ENCODE measurements at places on chromosomes 1 and 21. TPM values are rescaled to one million over a fixed set of nuclear protein-coding genes. Genes with fewer than 3 reads are reported as not detected.

Gene RAB25
- 1.5 TPM for total RNA-seq

GRCh38 chr1:198942466-198942865 is 303.6 kb downstream of the PTPRC start:
- H3K36me3 ChIP-seq: no peaks in the 10 kb centered on the region
- H3K4me1 ChIP-seq: peaks cover 3% of the 10 kb centered on the region
- no peak overlapping the region for H3K27ac ChIP-seq
- no peak overlapping the region for H3K4me3 ChIP-seq

GRCh38 chr1:220529521-220530020 is 1.6 kb downstream of the MARK1 start:
- no peak overlapping the region for H3K4me3 ChIP-seq
- peaks cover 30% of the 10 kb centered on the region for H3K27me3 ChIP-seq
- H3K27ac ChIP-seq: no peak overlapping the region
- DNase-seq: no peak

GRCh38 chr1:6969106-6969505 is 183.9 kb downstream of the CAMTA1 start:
- no peak overlapping the region for H3K4me3 ChIP-seq
- DNase-seq: no peak
- no peaks in the 10 kb centered on the region for H3K36me3 ChIP-seq
- peaks cover 2% of the 10 kb centered on the region for H3K27me3 ChIP-seq

DNA sequence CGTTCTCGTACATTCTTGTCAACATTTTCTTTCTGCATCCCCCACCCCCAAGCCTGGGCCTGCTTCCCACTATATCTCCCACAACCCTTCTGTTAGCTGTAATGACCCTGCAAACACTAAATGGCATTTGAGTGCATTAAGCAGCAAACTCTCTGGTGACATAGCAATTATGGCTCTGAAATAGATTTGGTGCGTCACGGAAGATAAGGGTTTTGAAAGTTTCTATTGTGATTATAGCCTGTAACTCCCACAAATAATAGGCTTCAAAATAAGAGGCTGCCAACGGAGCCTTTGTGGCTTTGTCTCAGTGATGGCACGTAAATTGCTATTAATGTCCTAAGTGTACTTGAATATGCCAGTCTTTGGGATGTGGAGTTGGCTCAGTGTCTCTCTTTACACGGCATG is 277.6 kb downstream of the PBX1 start:
- no peak overlapping the region for H3K27ac ChIP-seq
- no peak for DNase-seq
- H3K4me1 ChIP-seq: no peaks in the 10 kb centered on the region
- H3K27me3 ChIP-seq: no peaks in the 10 kb centered on the region

Gene TMEM53
- 2.7 TPM for total RNA-seq

GRCh38 chr1:205965036-205965884 is 22.0 kb upstream of the SLC26A9 start:
- no peaks in the 10 kb centered on the region for H3K27me3 ChIP-seq
- H3K4me1 ChIP-seq: no peaks in the 10 kb centered on the region
- H3K27ac ChIP-seq: no peak overlapping the region
- no peak overlapping the region for H3K4me3 ChIP-seq

DNA sequence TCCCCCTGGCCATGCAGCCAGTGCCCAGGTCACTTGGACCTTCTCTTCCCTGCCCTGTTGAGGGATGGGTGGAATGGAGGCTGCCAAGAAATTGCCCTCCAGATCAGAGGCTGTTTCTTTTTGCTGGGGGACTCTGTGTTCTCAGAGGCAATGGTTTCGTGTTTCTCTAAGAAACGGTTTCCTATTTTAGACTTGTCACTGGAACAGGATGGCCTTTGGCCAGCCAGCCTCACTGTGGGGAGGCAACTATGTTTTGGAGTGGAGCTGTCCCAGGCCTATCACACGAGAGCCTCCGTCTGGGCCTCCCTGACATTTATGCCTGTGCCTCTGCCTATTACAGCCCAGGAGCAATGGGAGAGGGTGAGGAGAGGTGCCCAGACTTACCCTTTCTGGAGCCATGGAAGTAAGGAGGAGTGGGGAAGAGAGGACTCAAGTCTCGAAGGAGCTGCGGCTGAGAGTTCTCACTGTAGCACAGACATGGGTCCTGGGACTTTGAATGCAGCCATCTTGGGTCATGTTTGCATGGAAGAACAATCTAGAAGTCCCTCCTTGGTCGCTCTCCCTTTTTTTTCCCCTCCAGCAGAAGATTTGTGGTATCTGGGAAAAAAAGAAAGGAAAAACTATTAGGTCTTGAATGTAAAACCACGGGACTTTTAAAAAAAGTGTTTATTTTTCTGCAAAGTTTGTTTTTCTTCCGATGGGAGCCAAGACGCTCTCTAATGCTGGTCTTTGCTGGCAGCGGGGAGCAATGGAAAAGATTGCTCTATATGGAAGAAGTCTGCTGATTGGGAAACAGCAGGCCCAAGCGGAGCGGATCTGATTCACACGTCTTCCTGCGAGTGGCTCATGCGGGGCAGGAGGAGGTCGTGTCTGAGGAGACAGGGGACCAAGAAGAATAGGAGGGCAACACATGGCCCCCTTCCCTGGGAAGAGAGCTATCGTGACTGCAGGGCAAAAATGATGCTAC is 219.2 kb downstream of the FOXD2 start:
- no peak overlapping the region for H3K4me3 ChIP-seq
- H3K27me3 ChIP-seq: no peaks in the 10 kb centered on the region
- no peaks in the 10 kb centered on the region for H3K36me3 ChIP-seq
- no peak overlapping the region for H3K27ac ChIP-seq
- H3K4me1 ChIP-seq: no peaks in the 10 kb centered on the region
- DNase-seq: no peak

Gene ARHGAP29
- not detected for total RNA-seq

- H3K36me3 ChIP-seq: no peaks in the 10 kb centered on the region
- H3K27me3 ChIP-seq: peaks cover 17% of the 10 kb centered on the region
- DNase-seq: no peak
- H3K27ac ChIP-seq: no peak overlapping the region
- no peaks in the 10 kb centered on the region for H3K4me1 ChIP-seq
- H3K4me3 ChIP-seq: no peak overlapping the region
Observed at GRCh38 chr1:84450910-84451309, 28.2 kb upstream of the RPF1 start.

- H3K27me3 ChIP-seq: no peaks in the 10 kb centered on the region
- H3K36me3 ChIP-seq: no peaks in the 10 kb centered on the region
- peaks cover 4% of the 10 kb centered on the region for H3K4me1 ChIP-seq
- peak overlapping the region; percentile 45 for H3K4me3 ChIP-seq
- no peak overlapping the region for H3K27ac ChIP-seq
Observed at GRCh38 chr1:245310571-245311531, 156.1 kb downstream of the KIF26B start.

GRCh38 chr1:211574705-211575104 is 4.3 kb downstream of the SLC30A1 start:
- H3K4me3 ChIP-seq: no peak overlapping the region
- no peaks in the 10 kb centered on the region for H3K27me3 ChIP-seq
- H3K4me1 ChIP-seq: peaks cover 36% of the 10 kb centered on the region
- no peak overlapping the region for H3K27ac ChIP-seq
- peaks cover 15% of the 10 kb centered on the region for H3K36me3 ChIP-seq

DNA sequence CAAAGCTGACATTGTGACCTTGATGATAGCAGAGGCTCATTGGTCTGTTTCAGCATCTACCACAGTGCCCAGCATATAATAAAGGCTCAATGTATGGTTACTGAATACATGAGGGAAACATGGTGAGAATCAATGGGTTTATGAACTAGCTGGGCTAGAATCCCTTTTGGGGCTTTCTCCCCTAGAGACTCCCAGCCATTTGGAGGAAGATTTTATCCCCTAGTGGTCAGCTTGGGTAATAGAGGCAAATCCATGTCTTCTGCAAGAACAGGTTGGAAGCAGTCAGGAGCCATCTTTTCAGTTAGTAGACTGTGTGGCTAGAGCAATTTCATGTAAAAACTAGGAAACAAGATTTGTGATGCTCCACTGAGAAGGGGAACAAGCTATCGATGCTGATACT is 15.8 kb upstream of the REG4 start:
- no peak for DNase-seq
- no peaks in the 10 kb centered on the region for H3K4me1 ChIP-seq
- H3K36me3 ChIP-seq: no peaks in the 10 kb centered on the region
- H3K27me3 ChIP-seq: peaks cover 3% of the 10 kb centered on the region
- H3K4me3 ChIP-seq: no peak overlapping the region

Gene CHML
- total RNA-seq: 5.5 TPM

DNA sequence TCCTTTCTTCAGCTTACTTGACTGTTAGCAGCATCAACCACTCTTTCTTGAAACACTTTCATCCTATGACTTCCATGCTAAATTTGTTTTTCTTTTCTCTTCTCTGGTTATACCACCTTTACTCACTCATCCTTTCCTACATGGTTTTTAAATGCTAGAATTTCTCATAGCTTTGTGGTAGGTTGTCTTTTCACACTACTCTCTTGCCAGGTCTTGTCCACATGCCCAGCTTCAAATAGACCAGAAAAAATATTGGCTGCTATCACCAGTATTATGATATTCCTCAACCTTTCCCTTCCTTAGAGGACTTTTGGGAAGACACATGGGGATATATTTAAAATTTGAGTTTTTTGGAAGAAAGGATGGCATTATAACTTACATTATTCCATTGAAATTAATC is 48.8 kb downstream of the PPP1R12B start:
- H3K4me3 ChIP-seq: no peak overlapping the region
- H3K36me3 ChIP-seq: no peaks in the 10 kb centered on the region
- no peak for DNase-seq
- H3K27ac ChIP-seq: no peak overlapping the region
- no peaks in the 10 kb centered on the region for H3K27me3 ChIP-seq

GRCh38 chr1:117653732-117654492 is 48.1 kb downstream of the TENT5C start:
- no peaks in the 10 kb centered on the region for H3K27me3 ChIP-seq
- H3K27ac ChIP-seq: peak overlapping the region; percentile 94
- peaks cover 88% of the 10 kb centered on the region for H3K4me1 ChIP-seq
- DNase-seq: peak; percentile 43

Gene KRTAP19-4
- total RNA-seq: not detected

Gene CFAP107
- total RNA-seq: not detected

GRCh38 chr21:41316200-41317062 is at the start of gene FAM3B:
Gene FAM3B (plus strand): TSS chr21:41316801. CDS start chr21:41316880, 79 bp downstream.
- no peaks in the 10 kb centered on the region for H3K36me3 ChIP-seq
- H3K4me3 ChIP-seq: no peak within 1 kb of the TSS
- no peak within 1 kb of the TSS for H3K27ac ChIP-seq
- peaks cover 20% of the 10 kb centered on the region for H3K27me3 ChIP-seq

DNA sequence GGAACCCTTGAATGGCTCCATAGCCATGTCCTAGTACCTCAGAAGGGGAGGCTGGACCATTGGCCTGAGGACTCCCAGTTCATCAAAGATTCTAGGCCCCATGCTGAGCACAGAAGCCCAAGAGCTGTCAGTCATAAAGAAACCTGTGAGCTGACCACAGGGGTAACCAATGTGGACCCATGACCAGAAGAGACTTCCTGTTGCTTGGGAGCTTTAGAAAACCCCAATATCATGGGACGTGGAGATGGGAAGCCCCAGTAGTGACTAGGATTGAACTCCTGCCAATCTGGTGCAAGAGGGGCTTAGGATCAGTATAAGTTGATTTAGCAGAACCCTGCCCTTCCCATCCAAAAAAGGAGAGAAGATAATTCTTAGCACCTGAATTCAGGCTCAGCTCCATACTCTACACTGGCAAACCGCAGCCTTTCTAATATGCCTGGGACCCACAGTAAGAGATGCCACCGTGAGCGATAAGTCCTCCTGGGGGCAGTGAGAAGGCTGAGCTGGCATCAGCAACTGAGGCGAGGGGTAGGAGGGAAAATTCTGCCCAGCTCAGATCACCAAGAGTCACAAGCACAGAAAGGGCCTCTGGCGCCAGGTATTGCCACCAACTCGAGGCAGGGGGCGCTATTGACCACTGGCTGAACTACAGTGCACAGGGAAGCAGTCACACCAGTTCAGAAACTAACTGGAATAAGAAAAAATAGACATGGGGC is 108.9 kb downstream of the CAPN8 start:
- peak; percentile 33 for DNase-seq
- H3K27ac ChIP-seq: no peak overlapping the region
- no peaks in the 10 kb centered on the region for H3K36me3 ChIP-seq
- H3K4me1 ChIP-seq: no peaks in the 10 kb centered on the region
- H3K4me3 ChIP-seq: no peak overlapping the region
- H3K27me3 ChIP-seq: no peaks in the 10 kb centered on the region

Gene SLC30A2
- total RNA-seq: not detected

GRCh38 chr1:23979387-23979880 is 693 bp downstream of the SRSF10 start:
- H3K27me3 ChIP-seq: no peaks in the 10 kb centered on the region
- H3K4me3 ChIP-seq: peak overlapping the region; percentile 92
- peaks cover 20% of the 10 kb centered on the region for H3K36me3 ChIP-seq
- H3K4me1 ChIP-seq: peaks cover 51% of the 10 kb centered on the region

Gene VANGL2
- total RNA-seq: 0.07 TPM

DNA sequence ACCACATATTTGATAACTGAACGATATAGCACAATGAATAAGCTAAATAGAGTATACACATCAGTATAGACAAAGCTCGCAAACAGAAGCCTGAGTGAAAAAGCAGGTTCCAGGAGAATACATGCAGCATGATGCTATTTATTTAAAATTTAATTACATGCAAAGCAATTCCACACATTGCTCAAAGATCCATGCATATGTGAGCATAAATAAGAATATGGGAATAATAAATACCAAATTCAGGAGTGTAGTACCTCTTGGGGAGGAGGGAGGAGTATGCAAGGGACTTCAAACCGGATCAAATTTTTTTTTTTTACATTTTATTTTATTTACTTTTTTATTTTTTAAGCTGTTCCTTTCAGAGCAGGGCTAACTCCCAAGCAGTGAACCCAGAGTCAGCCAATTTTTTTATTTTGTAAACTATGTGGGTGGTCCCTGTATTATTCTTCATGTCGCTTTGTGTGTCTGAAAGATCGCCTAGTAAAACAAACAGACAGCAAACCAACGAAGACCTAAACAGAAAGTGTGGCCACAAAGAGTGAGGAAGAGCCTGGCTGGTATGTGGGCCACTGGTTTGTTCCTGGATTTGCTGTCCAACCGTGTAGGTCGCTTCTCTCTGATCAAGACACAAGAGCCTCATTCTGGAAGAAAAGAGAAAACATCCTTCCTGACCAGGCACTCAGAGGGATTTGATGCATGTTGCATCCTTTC is 4.2 kb upstream of the SHISAL2A start:
- H3K36me3 ChIP-seq: no peaks in the 10 kb centered on the region
- no peak overlapping the region for H3K27ac ChIP-seq
- no peak overlapping the region for H3K4me3 ChIP-seq
- H3K27me3 ChIP-seq: no peaks in the 10 kb centered on the region
- DNase-seq: no peak

Gene PTPN14
- 0.10 TPM for total RNA-seq

Gene CATSPER4
- not detected for total RNA-seq

Gene DTL
- total RNA-seq: 4.7 TPM

Gene ATP6V1G3
- total RNA-seq: not detected

Gene AMY2A
- not detected for total RNA-seq

Gene TENT5C
- total RNA-seq: 324 TPM

GRCh38 chr21:20639026-20639425 is 359.2 kb upstream of the NCAM2 start:
- H3K36me3 ChIP-seq: no peaks in the 10 kb centered on the region
- H3K4me3 ChIP-seq: no peak overlapping the region
- no peaks in the 10 kb centered on the region for H3K4me1 ChIP-seq
- H3K27ac ChIP-seq: no peak overlapping the region

- H3K27ac ChIP-seq: no peak overlapping the region
- no peaks in the 10 kb centered on the region for H3K36me3 ChIP-seq
- H3K4me3 ChIP-seq: no peak overlapping the region
- H3K4me1 ChIP-seq: no peaks in the 10 kb centered on the region
Observed at GRCh38 chr1:245651093-245651492, 496.3 kb downstream of the KIF26B start.

GRCh38 chr1:230517786-230518185 is 91.7 kb upstream of the PGBD5 start:
- no peaks in the 10 kb centered on the region for H3K4me1 ChIP-seq
- H3K27ac ChIP-seq: no peak overlapping the region
- H3K36me3 ChIP-seq: no peaks in the 10 kb centered on the region
